ENCODE measurements at places on chromosomes 12 and 14.

GRCh38 chr12:130719263-130719859, 3.3 kb upstream of the RIMBP2 start:
- DNase-seq, result no peak

- DNase-seq, result no peak
Measured at GRCh38 chr12:7557227-7557626, 53.6 kb upstream of the CD163 start.

DNA sequence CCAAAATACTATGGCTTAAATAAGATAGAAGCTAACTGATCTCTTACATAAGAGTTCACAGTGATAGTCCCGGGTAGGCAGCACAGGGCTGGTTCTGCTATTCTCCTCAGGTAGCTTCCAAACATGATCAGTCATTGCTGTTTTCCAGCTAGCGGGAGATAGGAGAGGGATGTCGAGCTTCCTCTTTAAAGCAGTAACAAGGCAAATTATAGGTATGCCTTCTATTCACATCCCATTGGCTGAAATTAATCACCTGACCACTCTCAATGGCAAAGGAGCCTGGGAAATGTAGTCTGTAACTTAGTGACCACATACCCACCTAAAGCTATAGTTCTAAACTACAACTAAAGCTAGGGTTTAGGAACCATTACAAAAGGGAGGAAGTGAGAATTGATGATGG, 34.5 kb upstream of the VRK1 start:
- no peak for DNase-seq

DNA sequence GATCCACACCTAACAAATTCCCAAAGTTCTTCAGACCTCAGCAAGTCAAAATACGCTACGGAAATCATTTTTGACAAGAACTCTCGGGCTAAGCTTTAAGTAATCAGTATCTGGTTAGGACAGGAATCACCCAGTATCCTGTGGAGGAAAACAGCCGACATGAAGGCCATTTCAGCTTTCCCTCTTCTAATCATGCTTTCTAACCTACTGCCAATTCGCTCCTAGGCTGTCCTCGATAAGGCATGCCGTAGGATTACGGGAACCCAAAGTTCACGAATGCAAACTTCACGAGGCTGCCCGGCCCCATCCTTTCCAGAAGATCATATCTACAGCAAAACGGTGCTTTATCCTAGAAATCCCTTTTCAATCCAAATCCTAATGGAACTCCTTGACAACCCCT, 81.8 kb upstream of the PTPRB start:
- no peak for DNase-seq

DNA sequence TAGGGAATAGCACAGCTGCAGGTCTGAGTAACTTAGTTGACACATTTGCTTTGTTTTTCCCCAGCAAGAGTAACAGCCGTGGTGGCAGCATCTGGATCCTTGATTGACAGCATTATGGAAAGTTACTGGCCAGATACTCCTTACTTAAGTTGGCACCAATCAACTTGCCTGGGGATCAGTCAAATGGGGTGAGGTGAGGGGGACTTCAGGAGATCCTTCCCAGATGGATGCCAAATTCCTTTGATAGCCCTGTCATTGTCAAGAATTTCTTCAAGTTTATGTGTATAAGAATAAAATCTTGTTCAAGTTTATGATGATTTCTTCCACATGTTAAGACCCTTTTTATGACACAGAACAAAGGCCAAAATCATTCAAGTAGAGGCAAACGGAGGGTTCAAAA, 618.4 kb downstream of the SLC6A15 start:
- no peak for DNase-seq

- DNase-seq, result no peak
Measured at GRCh38 chr12:67152451-67152850, 116.7 kb upstream of the CAND1 start.

GRCh38 chr12:1797011-1797901, 23.1 kb upstream of the LRTM2 start:
- DNase-seq, result no peak

DNA sequence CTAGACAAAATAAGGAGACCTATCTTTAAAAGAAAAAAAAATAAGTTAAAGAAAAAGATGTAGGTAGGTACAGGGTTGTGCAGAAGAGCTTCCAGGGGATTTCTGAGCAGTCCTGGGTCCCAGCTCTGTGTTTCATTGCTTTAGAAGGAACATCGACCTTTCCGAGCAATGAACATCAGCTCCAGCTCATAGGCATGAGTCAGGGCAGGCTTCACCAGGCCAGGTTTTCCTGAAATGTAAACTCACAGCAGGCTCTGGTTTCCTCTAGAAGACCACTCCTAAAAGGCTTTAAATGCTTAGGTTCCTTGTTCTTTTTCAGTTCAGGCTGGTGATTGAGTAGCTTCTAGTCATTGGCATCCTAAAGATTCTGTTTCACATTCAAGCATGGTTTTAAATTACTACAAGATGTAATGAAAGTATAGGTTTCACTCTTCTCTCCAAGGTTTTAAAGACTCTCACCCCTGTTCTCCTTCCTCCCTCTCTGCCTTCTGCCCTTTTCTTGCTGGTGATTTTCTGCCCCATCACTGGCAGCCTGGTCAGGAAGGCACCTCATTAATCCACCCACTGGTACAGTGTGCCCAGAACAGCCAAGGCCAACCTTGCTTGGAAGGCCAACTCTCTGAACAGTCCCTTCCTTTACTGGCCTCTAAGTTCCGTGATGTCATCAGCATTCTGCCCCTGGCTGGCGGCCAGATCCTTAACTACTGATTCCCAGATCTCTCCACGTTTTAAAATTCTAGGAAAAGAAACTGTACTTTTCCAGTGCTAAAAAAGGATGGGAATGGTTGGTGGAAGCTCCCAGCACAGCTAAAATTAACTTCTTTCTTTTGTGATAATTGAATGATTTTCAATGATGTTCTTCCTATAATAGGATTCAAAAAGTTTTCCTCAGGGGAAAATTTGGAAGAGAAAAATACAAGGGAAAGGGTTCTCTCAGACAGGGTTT, 109.4 kb upstream of the HIF1A start:
- no peak for DNase-seq

- DNase-seq, result no peak
Measured at GRCh38 chr12:113587720-113588119, 116.0 kb upstream of the LHX5 start.

DNA sequence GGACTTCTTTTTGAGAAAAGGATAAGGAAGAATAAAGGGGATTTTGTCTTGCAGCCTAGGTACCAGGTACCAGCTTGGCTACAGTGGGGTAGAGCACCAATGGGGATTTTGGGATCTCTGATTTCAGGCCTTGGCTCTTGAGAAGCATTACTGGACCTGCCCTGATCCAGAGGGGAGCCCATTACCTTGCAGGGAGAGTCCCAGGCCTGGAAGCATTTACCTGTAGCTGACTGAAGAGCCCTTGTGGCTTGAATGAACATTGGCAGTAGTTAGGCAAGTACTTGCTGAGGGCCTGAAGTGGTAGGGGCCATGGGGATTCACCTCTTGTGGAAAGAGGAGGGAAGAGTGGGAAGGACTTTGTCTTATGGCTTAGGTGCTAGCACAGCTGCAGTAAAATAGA, 308.2 kb upstream of the FBXO33 start:
- no peak for DNase-seq

- peak; percentile 45 for DNase-seq
Measured at GRCh38 chr12:124779161-124780141, 84.2 kb downstream of the SCARB1 start.

GRCh38 chr14:23409966-23410635, 2.0 kb upstream of the MYH6 start:
- no peak for DNase-seq

DNA sequence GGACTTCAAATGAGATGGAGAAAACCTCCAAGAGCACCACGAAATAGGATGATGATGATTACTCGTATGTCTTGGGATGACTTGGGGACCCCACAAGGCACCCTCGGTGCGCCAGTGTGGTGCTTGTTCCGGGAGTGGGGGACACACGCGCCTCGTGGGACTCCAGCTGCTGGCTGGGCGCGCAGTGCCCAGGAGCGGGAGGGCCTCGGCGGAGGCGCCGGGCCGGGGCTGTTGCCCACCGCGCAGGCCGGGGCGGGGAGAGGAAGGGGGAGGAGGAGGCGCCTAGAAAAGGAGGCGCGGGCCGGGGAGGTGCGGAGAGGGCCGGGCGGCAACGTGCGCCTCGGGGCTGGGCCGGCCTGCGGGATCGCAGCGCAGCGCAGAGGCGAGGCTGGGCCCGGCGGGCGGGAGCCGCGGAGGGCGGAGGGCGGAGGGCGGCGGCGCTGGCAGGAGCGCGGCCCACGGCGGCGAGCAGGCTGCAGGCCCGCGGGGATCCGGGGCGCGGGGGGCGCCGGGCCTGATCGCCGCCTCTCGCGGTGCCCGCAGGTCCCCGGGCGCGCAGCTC, at the start of gene RFLNA:
Gene RFLNA (plus strand): TSS at position 314 of the 562 bp plus-strand sequence. CDS start 337 bp downstream, outside the sequence.
- DNase-seq, result no peak

- no peak for DNase-seq
Measured at GRCh38 chr14:51442513-51443175, 202.6 kb downstream of the TMX1 start.

DNA sequence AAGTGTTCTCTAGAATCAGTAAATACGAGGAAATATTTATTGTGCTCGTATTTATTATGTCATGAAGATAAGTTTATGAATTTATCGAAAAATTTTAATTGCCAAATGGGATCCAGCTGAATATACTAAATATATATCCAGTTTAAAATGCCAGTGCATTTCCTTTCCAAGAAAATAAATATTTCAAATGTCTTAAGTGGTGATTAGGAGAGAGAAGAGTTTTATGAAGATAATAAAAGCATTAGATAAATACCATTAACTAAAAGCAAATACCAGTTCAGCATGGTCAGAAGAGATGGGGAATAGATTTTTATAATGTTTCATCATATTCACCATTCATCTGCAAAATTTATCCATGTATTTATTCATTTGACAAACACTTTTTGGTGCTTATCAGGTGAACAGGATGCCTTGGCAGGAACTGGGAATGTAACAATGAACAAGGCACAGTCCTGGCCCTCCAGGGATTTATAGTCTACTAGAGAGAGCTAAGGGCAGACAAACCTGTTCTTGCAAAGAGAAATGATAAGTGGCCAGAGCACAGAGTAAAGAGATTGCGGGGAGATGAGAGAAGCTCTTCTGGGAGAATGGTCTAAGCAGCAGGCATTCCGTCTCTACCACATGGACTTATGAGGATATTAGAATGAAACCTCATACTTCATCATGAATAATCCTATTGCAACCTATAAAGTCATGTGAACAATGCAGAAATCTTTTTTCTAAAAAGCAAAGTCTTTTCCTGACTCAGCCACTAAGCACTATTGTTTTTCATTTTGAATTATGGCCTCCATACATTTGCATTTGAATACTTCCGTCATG, 143.7 kb upstream of the ABCD2 start:
- DNase-seq, result no peak

GRCh38 chr14:90191585-90191984, 64.8 kb upstream of the PSMC1 start:
- DNase-seq, result no peak

GRCh38 chr12:19190292-19191031, 60.9 kb downstream of the PLEKHA5 start:
- peak; percentile 20 for DNase-seq

GRCh38 chr14:22798528-22798927, 16.7 kb downstream of the SLC7A7 start:
- DNase-seq, result no peak

DNA sequence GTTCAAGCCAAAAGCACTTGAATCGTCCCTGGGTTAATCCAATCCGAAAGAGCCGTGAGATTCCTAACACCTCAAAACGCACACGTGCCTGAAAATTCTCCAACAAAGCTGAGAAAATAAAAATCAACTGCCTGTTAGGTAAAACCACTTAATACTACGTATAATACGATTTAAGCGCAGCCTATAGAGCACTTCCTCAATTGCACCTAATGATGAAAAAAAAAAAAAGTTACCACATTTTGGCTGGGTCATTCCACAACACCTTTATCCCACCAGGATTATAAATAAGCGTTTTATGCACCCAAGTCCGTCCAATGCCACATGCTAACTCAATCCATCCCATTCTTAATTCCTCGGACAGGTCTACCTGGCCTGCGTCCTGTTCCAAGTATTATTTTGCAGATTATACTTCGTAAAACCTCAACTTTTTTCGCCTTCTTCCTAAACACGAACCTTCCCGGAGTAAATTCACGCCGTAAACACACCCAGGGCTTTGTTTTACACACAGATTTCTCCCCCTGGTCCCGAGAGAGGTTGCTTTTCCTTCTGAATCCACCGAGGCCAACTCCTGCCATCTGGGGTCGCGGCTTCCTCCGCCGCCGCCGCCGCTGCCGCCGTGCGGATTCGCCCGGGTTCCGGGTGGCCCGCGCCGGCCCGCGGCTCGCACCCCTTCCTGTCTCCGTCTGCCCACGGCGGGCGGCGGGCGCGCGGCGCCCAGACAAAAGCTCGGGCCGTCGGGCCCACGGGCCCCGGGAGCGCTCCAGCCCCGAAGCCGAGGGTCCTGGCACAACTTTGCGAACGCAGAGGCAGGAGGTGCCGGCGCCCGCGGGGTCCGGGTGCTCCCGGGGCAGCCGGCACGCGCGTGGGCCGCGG, 66.2 kb downstream of the RNF34 start:
- no peak for DNase-seq

GRCh38 chr14:44803239-44803905, 158.4 kb downstream of the KLHL28 start:
- peak; percentile 39 for DNase-seq

DNA sequence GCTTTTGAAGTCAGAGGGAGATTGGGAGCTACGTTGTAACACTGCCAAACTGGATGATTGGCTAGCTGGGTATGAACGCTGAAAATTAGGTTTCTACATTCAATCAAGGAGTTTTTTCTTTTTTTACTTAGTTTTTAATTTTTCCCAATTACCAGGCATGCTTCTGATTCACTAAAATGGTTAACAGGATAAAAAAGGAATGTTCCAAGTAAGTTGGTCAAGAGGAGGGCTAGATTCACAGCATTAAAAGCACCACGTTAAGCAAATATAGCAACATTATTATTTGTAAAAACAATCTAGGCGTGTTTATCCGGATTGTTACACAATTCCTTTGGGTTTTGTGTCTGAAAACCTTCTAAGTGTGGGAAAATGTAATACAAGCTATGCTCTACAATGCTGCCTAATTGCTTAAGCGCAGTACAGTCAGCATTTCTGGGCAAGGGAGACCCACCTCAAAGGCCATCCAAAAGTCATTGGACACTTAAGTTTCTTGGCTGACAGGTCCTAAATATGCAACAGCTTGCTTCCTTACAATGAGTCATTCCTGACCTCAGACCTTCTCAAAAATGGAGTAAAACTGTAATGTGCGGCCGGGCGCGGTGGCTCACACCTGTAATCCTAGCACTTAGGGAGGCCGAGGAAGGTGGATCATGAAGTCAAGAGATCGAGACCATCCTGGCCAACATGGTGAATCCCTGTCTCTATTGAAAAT, 1.2 kb downstream of the RPLP0 start:
- peak; percentile 28 for DNase-seq

GRCh38 chr12:68180792-68181744, 21.5 kb upstream of the IFNG start:
- DNase-seq, result peak; percentile 31

DNA sequence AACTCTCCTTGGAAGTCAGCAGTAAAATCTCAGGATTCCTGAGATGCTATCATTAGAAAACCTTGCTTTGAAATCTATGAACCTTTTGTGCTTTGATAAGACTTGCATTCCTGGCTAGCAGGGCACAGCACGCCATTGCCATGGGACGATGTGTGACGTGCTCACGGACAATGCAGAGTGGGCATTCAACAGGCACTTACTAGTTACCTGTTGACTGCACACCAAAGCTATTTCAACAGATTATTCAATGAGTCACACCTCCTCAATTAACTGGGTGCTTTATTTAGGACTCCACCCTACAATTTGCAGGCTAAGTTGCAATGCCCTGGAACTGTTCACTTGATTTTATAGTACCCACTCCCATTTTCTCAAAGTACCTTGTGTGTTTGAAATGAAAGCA, 11.3 kb downstream of the NOS1 start:
- DNase-seq, result no peak

All from forelimb muscle (tissue), 1 donor.